Dorsolateral prefrontal cortex (tissue), 122 donors: ENCODE measurements at places on chromosomes 2 and 18.

GRCh38 chr2:100224988-100225710 lies 82.8 kb upstream of the AFF3 start:
- no peak for DNase-seq

DNA sequence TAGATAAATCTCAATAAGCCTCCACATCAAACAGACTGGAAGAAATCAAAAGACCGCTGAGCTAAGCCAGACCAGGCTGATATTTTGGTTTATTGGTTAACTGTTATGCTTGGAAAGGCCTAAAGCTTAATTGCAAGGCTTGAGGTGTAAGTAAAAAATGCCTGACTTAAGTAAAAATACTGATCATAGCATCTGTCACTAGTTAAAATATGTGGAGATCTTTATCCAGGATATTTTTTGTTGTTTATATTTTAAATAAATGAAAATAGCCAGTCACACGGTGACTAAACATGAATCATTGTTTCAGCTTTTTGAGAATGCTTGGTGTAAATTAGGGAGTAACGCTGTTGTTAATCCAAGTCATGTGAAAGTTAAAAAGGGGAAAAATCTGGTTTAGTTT lies 127.9 kb downstream of the THADA start:
- no peak for DNase-seq

GRCh38 chr2:40037303-40037702 lies 258.2 kb upstream of the THUMPD2 start:
- peak; percentile 4 for DNase-seq

DNA sequence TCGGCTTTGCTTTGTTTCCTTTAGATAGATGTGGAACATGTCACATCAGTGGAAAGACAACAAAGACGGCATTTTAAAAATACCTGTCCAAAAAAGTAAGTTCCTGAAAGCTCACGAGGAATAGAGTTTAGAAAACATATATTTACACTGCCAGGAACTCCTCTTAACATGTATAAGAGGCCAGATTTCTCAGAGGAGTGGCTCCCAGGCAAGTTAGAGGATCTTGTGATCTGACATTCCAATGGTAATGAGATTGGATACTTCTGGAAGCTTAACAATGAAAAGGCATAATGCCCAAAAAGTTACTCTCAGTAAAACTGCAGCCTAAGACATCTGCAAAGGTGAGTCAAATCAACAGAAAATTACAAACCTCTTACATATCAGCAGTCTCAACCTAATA lies 77.1 kb downstream of the CYRIA start:
- no peak for DNase-seq

GRCh38 chr2:105790461-105791149 lies 45.9 kb downstream of the NCK2 start:
- no peak for DNase-seq

- DNase-seq: no peak
Measured at GRCh38 chr18:32308493-32309120, 118.8 kb downstream of the MEP1B start.
